ENCODE measurements at places on chromosomes 4 and X.
A peak's percentile ranks its signal among the peaks of the same experiment; 100 is the strongest.

DNA sequence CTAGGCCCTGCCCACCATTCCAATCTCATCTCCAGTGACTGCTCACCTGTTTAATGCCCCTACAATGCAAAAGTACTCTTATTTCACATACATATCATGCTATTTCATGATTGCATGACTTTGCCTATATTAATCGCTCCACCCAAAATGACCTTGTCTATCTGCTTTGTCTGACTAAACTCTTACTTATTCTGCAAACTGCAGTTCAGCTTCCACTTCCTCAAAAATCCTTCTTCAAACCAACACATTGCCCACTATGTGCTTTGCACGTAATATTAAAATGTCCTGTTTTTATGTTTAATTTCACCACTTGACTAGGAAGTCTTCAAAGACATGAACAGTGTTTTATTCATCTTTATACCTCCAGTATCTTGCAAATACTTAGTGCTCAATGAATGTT is 229.6 kb downstream of the OPHN1 start:
- DNase-seq: no peak

DNA sequence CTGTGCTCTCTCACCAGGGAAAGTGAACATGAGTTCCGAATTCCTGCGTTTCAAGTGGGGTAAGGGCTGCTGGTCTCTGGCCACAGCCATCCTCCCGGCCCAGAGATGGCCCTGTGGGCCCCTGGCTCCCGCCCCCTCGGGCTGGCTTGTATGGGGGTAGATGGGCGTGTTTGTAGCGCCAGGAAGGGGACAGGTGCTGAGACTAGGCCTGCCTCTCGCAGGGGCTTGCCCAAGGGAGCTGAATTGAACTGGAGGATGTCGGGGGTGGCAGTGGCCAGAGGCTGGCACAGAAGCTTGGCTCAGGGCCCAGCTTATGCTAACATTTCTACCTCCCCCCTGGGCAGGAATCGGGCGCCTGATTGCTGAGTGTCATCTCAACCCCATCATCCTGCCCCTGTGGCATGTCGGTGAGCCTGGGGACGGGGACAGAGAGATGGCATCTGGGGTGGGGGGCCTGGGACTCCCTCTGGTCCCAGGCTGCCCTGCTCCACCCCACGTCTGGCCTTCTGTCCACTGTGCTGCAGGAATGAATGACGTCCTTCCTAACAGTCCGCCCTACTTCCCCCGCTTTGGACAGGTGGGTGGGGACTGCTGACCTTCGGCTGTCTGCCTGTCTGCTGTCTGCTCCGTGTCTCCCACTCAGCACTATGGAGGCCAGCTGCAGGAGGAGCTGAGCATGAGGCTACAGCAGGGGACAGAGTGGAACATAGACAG is 8.5 kb downstream of the TAFAZZIN start:
- DNase-seq: no peak

DNA sequence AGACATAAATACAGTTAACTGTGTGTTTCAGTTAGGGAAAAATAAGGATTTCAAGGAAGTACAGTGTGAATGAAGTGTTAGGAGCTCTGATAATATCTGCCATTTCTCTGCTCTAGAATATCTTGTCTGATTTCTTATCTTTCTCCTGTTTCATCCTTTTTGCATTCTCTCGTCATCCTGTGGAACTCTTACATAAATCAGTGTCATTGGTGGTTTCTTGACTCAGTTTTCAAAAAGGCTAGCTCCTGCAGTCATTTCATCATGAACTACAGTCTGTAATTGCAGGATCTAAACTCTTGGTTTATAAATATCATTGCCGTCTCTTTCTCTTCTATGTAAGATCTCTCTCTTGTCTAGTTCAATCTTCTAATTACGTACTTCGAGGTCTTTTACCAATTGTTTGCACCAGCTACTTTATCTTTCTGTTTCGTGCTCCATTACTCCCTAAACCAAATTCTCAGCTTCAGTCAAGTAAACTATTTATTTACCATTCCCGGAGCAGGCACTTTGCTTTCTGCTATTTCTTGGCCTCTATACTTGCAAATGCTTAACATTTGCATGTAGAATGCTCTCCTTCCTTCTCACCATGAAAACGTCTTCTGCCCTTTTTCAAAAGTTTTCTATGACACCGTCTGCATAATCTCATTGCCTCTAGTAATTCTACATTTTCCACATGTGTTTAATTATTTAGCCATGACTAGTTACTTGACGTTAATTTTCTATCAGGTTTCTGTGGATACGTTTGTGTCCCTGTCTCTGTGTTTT is 294.0 kb downstream of the TENM3 start:
- no peak for DNase-seq

GRCh38 chr4:120709991-120710390 is 212.5 kb downstream of the PRDM5 start:
- peak; percentile 80 for DNase-seq

- DNase-seq: peak; percentile 55
Measured at GRCh38 chrX:105463473-105463872, 243.0 kb upstream of the TEX13A start.

DNA sequence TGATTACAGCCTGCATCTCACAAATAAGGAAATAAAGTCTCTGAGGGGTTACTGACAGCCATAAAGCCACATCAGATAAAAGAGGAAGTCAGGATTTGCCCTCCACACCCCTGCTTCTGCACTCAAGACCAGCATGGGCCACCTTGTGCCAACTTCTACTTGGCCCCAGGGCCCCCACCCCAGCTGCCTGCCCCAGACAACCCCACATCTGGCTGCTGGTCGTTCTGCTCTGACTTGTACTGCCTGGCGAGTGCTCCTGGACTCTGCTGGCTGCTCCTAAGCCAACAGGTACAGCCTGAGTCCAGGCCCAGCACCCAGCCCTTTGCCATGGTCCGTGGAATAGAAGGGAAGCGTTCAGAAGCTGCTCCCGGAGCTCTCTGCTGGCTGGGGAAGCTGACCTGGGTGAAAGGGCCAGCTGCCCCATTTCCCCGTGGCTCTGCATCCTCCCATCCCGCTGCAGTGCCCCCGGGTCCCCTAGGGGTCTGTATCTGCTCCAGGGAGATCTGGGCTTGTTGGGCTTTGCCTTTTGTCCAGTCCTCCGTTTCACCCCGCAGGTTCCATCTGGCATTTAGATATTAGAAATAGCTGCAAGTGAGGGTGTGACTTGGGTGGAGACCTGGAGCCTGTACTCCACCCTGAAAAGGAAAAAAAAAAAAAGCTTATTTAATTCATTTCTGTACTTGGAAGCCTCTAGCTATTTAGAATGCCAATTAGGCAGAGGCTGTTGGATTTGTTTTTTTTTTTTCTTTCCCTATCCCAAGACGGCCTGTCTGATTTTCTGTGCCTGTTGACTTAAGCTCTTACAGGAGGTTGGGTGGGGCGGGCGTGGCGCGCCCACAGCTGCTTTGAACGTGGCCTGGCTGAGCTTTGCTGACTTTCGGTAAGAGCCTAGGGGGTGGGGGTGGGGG is 194.7 kb downstream of the PTTG2 start:
- no peak for DNase-seq

DNA sequence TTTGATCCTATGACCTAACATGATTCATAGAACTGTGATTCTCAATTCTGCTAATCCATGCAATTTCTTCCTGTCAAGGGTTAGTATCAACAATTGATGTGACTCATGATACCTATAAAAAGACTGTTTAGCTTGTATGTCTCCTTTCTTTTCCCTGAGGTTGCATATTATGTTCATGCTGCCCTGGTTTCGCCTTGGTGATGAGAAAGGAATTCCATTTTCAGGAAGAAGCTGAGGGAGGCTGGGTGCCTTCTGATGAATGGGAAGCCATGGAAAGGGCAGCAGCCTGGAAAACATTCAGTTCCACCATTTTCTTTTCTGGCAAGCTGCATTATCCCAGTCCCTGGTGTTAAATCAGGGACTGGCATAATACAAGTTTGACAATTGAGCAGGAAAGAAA is 976.5 kb downstream of the RPA4 start:
- DNase-seq: peak; percentile 61
